ENCODE measurements at places on chromosomes 7 and 10.
A peak's percentile ranks its signal among the peaks of the same experiment; 100 is the strongest.

DNA sequence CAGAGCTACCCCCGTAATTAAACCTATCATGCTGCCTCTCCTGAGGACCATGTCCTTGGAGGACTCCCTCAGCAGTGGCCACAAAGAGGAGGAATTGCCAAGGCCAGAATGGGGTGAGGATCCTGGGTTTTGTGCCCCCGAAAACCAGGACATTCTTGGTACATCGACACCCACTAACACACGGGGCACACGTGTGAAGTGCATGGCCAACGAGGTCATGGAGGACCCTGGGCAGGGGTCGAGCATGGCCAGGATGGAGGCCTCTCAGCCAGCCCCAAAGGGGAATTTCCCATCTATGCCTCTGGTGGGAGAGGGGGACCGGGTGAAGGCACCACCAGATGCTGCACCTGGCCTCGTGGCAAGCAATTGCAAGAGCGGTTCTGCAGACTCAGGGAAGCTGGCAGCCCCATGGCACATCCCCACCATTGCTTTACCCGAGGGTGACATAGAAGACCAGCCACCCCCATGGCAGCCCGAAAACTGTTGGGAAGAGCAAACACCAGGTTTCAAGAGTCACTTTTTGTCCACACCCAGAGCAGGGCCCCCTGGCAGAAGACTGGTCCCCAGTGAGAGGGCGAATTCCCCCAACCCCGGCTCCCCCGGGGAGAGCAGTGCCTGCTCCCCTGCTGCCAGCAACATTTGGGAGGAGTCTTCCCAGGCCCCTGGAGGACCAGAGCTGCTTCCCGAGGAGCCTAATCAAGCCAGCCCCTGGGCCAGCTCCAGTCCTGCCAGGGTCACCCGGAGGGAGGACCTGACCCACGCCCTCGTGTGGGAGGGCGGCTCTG, 26.4 kb downstream of the C10orf71 start:
- DNase-seq: no peak

DNA sequence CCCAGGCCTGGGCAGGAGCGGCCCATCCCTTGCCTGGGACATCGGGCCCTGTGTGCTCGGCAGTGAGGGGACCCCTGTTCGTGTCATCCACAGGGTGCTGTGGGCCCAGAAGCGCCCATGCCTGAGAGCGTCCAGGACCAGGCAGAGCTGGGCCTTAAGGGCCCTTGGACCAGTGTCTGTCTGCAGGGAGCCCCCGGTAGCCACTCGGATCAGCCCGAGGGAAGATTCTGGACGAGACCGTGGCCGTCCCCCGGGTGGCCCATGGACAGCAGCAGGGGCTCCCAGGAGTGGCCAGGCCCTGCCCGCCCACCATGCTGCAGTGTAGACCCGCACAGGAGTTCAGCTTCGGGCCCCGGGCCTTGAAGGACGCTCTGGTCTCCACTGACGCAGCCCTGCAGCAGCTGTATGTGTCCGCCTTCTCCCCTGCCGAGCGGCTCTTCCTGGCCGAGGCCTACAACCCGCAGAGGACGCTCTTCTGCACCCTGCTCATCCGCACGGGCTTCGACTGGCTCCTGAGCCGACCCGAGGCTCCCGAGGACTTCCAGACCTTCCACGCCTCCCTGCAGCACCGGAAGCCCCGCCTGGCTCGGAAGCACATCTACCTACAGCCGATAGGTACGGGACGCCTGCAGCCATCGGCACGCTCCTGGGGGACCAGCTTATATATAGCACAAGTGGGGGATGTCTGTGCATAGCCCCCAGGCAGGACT, 12.3 kb downstream of the AMZ1 start:
- no peak for DNase-seq

GRCh38 chr10:63977329-63977923, 456.2 kb downstream of the REEP3 start:
- no peak for DNase-seq

DNA sequence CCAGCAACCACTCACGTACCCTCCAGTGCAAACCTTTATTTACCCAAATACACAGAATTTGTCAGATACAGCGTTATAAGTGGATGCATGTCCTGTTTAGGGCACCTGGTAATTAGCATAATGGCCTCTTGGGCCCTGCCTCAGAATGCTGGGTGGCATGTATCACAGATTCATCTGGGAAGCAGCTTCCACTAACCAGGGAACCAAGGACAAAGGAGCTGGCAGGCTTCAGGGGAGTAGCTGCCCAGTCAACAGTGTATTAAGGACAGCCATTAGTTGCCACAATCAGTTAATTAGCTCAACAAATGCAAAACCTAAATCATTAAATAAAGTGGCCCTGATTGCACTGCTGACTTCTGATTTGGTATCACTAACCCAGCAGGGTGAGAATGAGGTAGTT, 105.7 kb downstream of the RAPGEF5 start:
- peak; percentile 6 for DNase-seq
